NCI-H1694 treated with DMSO at 0.1 percent for 48 hours (cell line): ENCODE measurements at places on chromosomes 1 and 21.
A peak's percentile ranks its signal among the peaks of the same experiment; 100 is the strongest.

DNA sequence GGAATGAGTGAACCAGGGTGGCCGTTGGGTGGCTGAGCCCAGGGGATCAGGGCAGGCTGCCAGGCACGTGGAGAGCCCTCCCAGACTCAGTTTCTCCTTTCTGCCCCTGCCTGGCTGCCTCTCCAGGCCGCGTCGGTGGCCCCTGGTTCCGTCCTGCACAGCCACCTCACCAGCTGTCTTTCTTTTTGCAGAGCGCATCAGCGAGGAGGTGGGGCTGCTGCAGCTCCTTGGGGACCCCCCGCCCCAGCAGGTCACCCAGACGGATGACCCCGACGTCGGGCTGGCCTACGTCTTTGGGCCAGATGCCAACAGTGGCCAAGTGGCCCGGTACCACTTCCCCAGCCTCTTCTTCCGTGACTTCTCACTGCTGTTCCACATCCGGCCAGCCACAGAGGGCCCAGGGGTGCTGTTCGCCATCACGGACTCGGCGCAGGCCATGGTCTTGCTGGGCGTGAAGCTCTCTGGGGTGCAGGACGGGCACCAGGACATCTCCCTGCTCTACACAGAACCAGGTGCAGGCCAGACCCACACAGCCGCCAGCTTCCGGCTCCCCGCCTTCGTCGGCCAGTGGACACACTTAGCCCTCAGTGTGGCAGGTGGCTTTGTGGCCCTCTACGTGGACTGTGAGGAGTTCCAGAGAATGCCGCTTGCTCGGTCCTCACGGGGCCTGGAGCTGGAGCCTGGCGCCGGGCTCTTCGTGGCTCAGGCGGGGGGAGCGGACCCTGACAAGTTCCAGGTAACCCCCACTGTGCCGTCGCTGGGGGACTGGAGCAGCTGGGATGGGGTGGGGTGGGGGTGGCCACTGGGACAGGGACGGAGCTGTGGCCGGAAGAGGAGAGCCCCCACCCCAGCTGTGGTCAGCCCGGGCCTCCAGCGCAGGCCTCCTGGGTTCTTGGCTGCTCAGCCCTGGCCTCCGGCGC lies 63.3 kb downstream of the COL18A1 start:
- DNase-seq = no peak

- no peak for DNase-seq
These were observed 87.3 kb downstream of the DISP3 start for GRCh38 chr1:11566042-11566850.

GRCh38 chr1:224501836-224502235 lies 67.2 kb upstream of the WDR26 start:
- DNase-seq = no peak

DNA sequence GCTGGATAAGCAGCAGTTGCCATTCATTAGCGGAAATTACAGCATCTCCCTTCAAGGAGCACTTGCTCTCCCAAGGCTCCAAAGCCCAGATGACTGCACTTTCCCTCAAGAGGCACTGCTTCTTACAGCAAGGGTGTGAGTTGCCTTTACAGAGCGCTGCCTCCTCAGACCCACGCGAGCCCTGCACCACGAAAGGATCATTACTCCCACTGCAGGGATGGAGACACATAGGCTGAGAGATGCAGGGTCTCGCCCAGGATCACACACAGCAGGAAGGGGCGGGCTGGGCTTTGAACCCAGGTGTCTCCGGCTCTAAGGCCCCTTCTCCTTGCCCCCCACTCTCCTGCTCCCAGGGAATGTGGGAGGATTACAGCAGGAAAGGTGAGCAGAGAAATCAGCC lies 405.5 kb downstream of the MATN1 start:
- no peak for DNase-seq

GRCh38 chr1:31731049-31731565 lies 27.3 kb upstream of the COL16A1 start:
- DNase-seq = no peak

DNA sequence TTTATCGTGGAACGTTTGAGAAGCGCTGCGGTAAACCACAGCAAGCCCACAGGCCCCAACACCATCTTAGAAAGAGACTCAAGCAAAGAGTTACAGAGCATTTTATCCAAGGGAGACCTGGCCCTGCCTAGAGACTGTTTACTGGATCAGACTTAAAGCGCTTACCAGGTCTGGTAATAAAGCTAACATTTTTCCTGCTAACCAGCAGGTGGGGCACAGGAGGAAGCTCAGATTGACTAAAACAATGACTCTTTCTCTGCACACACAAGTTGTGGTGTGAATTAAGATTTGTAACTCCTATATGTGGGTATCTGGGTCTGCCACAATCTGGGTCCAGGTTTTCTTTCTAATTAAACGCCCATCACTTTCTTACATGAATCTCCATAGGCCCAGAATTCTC lies 136.5 kb upstream of the ETS2 start:
- peak; percentile 16 for DNase-seq

DNA sequence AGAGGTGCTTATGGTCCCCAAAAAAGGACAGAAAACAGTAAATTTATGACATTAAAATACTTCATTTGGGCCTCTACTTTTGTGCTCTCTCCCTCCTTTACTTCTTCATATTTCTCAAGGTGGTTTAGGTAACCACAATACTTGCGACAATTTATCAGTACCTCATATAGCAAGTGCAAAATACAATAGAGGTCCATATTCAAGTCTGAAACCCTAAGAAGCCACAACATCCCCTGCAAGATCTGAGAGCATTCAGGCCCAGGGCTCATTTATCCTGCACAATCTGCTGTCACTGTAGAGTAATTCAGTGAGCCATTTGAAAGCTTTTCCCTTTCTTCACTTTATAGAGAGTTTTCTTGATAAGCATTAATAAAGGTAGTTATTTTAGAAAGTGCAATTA lies 24.2 kb upstream of the ATP6V1G3 start:
- no peak for DNase-seq

- DNase-seq = no peak
These were observed 78.5 kb upstream of the DPYD start for GRCh38 chr1:97999320-97999719.

- DNase-seq = no peak
These were observed 12.3 kb upstream of the GJA8 start for GRCh38 chr1:147890177-147890790.

DNA sequence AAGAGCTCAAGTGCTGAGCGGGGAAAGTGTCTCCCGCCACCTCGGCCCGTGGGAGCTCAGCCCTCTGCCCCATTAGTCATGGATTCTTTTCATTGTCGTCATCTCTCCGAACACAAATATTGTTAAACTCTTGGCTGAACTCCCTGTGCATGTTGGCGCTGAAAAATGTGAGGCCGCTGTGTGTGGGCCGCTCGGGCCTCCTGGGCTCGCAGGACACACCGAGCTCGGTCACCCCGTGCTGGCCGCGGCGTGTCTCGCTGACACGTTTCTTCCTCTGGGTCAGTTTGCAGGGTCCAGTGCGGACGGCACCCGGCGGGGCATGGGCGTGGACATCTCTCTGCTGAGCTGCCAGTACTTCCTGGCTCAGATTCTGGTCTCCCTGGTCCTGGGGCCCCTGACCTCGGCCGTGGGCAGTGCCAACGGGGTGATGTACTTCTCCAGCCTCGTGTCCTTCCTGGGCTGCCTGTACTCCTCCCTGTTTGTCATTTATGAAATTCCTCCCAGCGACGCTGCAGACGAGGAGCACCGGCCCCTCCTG lies 25.6 kb downstream of the SLC45A1 start:
- DNase-seq = no peak

DNA sequence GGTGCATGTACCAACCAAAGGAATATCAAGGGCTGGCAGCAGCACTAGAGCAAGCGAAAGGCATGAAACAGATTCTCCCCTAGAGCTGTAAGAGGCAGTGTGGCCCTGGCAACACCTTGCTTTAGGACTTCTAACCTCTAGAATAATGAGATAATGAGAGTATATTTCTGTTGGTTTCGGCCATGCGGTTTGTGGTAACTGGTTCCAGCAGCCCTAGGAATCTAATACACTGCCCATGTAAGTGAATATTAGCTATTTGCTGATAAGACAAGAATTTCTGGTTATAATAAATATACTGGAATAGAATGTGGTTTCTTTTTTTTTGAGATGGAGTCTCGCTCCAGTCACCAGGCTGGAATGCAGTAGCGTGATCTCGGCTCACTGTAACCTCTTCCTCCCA lies 199.4 kb downstream of the GABPA start:
- DNase-seq = no peak

GRCh38 chr1:94020764-94021579 lies 100.0 kb downstream of the ABCA4 start:
- no peak for DNase-seq

- no peak for DNase-seq
These were observed 89.0 kb upstream of the CD34 start for GRCh38 chr1:207999972-208000371.

GRCh38 chr1:202781180-202781579 lies 27.0 kb downstream of the KDM5B start:
- DNase-seq = no peak

- DNase-seq = no peak
These were observed 58.0 kb downstream of the NKAIN1 start for GRCh38 chr1:31181515-31182343.

DNA sequence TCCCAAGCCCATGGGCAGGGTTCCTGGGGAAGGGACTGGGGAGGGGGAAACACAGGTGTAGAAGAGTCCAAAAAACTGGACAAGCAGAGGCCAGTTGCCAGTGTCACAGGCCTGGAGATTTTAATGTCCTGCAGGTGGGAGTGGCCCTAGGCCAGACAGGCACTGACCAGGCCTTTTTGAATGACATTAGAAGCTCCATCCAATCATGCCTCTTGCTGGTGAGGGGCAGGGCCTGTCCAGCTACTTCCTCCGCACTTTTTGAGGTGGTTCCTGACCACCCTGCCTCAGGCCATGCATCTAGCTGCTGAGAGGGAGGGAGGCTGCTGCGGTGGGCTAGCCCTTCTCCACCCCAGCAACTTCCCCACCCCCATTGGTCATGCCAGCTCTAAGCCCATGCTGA lies 15.9 kb upstream of the KIF21B start:
- no peak for DNase-seq

DNA sequence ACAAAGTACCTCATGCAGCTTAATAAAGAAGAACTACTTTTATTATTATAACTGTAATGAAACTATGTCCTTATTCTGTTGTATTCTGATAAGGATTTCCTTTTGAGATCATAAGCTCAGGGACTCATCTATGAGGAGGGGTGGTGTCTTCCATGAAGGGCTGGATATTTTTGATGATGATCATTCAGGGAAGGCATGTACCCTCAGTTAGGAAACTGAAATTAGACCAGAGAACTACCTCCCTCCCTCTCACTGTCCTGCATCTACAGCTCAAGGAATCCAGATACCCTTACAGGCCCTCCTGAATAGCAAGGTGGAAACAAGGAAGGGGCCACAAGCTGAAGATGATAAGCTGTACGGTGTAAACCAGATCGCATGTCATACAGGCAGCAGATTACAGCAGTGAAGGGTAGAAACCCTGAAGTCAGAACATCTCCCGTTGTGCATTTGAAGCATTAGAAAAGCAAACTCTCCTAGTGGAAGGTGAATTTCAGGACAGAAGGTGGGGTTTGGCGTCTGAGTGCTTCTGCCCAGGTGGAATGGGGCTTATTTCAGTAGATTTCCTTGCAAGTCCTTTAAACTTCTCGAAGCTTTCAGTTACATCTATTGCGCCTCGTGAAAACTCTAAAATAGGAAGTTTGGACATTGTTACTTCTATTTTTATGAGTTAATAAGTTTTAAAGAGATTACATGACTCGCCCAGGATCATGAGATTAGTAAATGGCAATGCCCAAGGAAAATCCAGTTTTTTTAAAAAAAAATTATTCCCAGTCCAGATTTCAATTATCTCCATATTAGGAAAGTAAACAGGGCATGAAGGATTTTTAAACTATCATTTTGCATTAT lies 101.1 kb upstream of the HNRNPU start:
- no peak for DNase-seq

DNA sequence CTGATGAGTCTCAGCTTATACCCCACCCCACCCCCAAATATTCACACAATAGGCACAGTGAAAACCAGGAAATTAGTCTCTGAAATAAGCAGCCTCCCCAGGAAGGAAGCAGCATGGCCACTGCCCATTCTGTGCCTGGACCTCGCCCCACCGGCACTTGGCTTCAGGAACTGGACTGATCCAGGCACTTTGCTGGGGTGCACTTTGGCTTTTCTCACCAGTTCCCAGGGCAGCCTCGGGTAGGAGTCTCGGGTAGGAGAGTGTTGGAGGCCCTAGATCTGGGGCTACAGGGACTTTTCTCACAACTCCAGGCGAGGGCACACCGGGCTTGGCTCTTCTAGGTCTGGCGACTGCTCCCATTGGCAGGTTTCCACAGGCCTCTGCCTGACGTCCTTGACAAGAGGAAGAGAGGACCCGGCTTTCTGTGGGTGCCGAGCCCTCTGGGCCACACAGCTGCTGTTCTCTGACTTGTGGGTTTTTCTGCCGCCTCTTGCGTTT lies 18.7 kb downstream of the ADARB1 start:
- DNase-seq = no peak

DNA sequence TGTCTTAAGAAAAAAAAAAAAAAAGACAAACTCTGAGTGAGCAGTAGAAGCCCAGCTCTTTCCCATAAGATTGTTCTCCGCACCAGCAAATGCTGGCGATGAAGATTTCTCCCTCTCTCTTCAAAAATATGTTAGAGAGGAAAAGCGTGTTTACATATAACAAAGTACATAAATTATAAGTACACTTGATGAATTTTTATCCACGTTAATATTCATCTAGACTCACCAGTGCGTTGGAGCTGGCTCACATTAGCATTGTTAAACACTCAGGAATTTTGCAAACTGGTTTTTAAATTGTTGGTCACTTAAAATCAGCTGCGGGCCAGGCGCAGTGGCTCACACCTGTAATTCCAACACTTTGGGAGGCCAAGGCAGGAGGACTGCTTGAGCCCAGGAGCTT lies 56.0 kb downstream of the RUNX3 start:
- no peak for DNase-seq

DNA sequence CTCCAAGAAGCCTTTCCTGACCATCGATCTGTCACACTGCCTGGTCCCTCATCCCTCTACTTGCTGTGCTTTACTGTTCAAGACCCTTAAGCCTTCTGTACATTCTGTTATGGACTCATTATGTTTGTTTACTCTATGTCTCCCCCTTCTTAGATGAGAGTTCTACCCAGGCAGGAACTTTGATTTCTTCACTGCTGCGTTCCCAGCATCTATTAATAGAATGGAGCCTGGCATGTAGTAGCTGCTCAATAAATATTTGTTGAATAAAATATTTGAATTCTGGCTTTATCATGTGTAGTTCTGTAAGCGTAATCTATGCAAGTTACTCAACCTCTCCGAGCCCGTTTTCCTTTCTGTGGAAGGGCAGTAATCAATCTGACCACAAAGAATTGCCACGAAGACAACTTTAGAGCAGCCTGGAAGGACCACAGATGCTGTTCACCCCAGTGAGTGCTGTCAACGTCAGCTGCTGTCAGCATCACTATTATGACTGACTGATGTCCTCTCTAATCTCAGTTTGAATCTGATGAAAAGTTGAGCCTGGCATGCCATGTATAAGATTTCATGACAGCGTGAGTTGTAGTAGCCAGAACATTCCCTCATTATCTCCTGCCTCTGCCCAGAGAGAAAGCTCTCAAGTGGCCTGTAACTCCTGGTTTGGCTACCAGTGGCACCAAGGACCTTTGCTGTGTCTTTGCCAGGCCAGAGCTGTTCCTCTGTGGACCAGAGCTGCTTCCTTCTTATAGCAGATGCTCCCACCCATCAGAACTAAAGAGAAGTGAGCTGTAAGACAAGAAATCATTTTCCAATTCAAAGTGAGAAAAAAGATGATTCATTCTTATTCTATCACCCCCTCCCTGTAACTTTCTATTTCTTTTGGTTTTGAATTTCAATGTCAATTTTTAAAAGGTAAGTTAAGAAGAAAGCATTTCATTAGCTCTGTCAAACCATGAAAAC lies 94.5 kb downstream of the PRDM2 start:
- DNase-seq = no peak

GRCh38 chr21:34514576-34515115 lies 2.6 kb upstream of the KCNE1 start:
- DNase-seq = no peak

- DNase-seq = no peak
These were observed 57.8 kb downstream of the TMEM53 start for GRCh38 chr1:44616284-44616990.
